Activated naive CD4-positive, alpha-beta T cell treated with anti-CD3 and anti-CD28 coated beads, Interleukin-2, amount 10 ng/mL, durations not matched to agents 5 hours and 36 hours (primary cell): ENCODE measurements at places on chromosomes 13 and 19. TPM values are rescaled to one million over a fixed set of nuclear protein-coding genes. Genes with fewer than 3 reads are reported as not detected.

The ZNF728 gene
- total RNA-seq, result not detected

The SLC5A5 gene
- total RNA-seq, result 3.3 TPM

The FRY gene
- 8.5 TPM for total RNA-seq

The MBD3L2 gene
- total RNA-seq, result not detected
